ENCODE measurements at places on chromosomes 4 and X.
A peak's percentile ranks its signal among the peaks of the same experiment; 100 is the strongest.

GRCh38 chrX:13855689-13856450 lies 39.0 kb upstream of the GPM6B start:
- no peak for DNase-seq

DNA sequence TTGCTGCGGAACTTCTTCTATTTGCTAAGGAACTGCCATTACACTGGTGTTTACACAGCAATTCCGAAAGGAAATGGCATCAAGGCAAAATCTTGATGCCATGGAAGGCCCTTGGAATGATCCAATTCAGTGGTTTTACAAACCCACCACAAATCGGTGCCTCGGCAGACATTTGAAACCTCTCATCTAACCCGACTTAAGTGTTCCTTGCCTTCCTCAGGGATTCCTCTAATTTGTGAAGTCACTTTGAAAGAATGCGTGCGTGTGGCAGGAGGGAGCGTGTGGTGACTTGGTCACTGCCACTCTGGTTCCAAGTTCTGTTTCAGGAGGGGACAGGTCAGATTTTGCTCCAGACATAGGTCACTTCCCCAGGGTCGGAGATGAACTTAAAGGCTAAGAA lies 4.8 kb downstream of the NOP14 start:
- no peak for DNase-seq

GRCh38 chr4:1570291-1571164 lies 113.6 kb downstream of the FAM53A start:
- no peak for DNase-seq

DNA sequence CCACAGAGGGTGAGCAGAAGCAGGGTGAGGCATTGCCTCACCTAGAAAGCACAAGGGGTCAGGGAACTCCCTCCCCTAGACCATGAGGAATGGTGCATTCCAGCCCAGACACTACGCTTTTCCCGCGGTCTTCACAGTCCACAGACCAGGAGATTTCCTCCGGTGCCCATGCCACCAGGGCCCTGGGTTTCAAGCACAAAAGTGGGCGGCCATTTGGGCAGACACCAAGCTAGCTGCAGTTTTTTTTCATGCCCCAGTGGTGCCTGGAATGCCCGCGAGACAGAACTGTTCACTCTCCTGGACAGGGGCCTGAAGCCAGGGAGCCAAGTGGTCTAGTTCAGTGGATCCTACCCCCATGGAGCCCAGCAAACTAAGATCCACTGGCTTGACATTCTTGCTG lies 12.8 kb downstream of the NAP1L3 start:
- no peak for DNase-seq

GRCh38 chr4:146835096-146835495 lies 110.6 kb downstream of the TTC29 start:
- no peak for DNase-seq

DNA sequence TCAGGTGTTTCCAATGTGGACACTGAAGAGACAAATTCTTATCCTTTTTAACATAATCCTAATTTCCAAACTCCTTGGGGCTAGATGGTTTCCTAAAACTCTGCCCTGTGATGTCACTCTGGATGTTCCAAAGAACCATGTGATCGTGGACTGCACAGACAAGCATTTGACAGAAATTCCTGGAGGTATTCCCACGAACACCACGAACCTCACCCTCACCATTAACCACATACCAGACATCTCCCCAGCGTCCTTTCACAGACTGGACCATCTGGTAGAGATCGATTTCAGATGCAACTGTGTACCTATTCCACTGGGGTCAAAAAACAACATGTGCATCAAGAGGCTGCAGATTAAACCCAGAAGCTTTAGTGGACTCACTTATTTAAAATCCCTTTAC lies 18.6 kb downstream of the TLR7 start:
- no peak for DNase-seq

DNA sequence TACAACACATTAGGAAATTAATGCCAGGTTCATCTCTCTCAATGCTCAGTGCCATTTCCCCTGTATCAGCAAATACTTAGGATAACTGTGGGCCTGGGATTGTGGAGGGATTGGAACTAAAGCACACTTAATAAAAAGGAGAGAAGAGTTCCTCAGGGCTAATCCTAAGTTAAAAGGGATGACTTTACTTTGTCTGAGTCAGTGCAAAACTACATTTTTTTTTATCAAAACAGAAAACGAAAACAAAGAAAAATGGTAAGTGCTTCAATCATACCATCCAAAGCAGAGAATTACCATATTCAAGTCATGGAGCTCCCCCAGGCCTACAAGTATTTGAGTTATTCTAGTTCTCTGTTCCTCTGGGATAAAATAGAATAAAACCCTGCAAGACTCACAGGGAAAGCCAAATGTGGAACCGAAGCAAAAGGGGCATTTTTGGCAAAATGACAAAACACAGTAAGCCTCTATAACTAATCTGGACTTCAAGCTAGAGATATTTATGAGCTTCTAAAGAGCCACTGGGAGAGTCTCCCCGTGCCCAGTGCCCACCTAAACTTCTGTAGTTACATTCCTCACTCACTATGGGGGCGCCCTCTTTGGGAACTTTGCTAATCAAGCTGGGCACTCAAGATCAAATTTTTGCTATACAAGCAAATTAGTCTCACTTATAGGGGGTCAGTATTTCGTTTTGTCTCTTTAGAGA lies 53.4 kb downstream of the PALLD start:
- DNase-seq, result no peak

- no peak for DNase-seq
Measured at GRCh38 chrX:7441586-7441985, 293.6 kb upstream of the PUDP start.

- DNase-seq, result no peak
Measured at GRCh38 chrX:13397878-13398818, 78.3 kb upstream of the ATXN3L start.

DNA sequence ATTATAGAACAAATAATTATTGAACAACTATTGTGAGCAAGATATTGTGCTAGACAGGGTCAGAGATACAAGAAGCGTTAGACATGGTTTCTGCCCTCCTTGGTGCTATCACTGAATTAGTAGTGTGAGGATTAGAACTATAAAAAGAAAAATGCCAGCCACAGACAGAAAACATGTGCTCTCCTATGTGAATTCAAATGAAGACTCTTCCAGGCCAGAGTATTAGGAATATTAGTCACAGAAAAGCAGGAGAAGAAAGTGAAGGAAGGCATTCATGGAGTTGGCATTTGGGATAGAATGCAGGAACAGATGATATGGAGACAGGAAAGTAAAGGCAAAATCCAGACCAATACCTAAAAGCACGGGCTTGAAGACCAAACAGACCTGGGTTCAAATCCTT lies 179.6 kb upstream of the TENM3 start:
- DNase-seq, result no peak

GRCh38 chrX:45710081-45710801 lies 509.6 kb upstream of the DIPK2B start:
- DNase-seq, result peak; percentile 13

- no peak for DNase-seq
Measured at GRCh38 chrX:14670819-14671218, 141.5 kb downstream of the GLRA2 start.

DNA sequence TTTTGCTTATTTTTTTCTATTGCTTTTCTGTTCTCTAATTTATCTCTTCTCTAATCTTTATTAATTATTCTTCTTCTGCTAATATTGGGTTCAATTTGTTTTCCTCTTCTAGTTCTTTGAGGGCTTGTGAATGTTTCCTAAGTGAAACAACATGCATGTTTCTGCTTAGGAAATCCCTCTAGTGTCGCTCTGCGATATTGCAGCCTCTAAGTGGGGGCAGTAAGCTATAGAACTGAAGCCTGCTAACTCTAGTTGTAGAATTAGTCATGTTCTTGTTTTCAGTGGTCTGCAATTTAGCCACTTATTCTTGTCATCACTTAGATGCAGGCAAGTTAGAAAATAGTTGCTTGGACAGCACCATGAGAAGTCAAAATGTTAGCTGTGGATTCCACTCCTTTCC lies 222.6 kb downstream of the SPIN4 start:
- no peak for DNase-seq

DNA sequence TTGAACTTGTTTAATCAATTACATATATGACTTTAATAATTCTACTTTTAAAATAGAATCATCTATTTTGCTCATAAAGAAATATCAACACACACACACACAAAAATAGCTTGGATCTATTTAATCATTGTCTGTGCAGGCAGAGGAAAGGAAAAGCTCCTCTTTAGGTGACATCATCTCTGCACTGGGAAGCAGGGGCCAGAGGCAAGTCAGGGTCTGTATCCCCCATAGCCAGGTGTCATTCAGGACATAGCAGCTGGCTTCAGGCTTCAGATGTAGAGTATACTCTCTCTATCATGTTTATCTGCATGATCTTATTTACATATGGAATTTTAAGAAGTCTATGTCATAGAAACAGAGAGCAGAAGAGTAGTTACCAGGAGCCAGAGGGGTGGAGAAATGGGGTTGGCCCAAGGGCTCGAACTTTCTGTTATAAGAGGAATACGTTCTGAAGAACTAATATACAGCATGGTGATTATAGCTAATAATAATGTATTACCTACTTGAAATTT lies 110.4 kb upstream of the LDB2 start:
- no peak for DNase-seq

- DNase-seq, result no peak
Measured at GRCh38 chrX:136196691-136197155, 49.4 kb downstream of the FHL1 start.

DNA sequence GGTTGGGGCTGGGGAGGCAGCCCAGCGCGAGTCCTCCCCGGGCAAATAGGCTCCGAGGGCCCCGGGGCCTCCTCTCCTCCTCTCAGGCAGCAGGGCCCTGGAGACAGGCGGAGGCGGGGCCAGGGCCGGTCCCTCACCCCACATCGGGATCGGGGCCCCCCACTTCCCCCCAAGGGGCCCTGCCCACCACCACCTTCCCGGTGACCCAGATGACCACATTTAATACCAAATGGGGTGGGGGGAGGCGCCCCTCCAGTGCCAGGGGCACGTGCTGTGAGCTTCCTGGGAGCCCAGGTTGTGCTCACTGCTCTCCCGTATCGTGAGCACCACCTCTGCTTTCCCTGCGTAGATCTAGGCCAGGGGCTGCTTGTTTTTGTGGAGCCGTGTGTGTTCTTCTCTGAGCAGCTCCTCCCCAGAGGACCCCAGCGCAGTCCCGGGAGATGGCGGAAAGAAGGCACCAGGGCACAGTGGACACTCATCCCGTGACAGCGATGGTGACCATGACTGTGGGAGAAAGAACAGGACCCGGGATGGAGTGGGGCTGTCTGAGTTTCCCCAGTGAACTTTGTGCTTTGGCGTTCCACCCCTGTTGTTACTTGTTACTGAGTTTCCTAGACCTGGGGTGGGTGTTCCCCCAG lies 2.1 kb downstream of the PNMA6A start:
- DNase-seq, result no peak

GRCh38 chrX:129077424-129078170 lies 445.7 kb downstream of the SMARCA1 start:
- no peak for DNase-seq

DNA sequence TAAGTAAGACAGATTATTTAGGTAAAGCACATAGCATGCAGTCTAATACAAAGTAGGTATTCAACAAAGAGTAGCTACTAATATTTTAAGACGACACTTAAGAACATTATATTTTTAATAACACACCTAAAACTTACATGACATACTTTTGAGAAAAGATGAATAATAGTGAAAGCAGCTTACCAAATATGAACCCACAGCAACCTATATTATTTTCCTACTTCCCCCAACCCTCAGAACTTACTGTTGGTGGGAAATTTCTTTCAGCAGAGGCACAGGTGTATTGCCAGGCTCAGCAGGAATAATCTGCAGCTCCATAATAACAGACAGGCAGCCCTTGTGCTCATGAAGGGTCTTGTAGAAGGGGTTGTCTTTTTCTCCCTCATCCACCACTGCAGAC lies 498.9 kb downstream of the GLUD2 start:
- DNase-seq, result no peak

GRCh38 chr4:992297-993110 lies 700 bp downstream of the SLC26A1 start:
- DNase-seq, result no peak

DNA sequence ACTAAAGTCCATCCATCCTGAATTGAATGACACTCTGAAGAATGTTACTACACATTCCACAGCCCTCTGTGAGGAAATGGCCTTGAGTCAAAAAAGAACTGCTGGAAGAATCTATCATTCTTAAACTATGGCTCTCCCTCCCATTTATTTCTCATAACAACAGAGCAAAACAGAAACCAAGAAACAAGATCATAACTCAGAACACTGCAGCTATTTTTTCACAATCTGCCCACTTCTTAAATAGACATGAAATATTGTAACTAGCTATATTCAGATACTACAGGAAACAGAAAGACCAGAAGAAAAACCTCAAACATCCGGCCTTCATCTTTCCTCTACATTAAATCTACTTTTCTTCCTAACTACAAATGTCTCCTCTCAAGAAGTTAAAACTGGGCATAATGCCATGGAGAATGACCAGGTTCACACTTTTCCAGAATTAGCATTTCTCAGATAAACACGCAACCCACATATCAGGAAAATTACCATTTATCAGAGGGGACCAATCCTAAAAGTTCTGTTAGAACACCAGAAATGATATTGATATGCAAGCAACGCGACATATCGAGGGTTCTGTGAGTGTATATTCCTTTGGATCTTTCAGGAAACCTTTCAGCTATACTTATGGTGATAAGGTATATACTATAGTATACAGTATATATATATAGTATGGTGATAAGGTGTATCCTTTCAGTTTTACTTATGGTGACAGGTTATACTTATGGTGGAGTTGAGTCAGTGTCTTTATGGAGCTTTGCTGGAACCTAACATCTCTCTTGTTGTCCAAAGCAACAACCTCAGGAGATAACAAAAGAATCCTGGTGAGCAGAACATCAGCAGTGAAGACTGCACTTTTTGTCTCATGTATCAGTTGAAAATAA lies 60.4 kb upstream of the IRF2 start:
- DNase-seq, result no peak

- DNase-seq, result no peak
Measured at GRCh38 chrX:130974323-130974722, 71.3 kb upstream of the ENOX2 start.

GRCh38 chrX:123833387-123833786 lies 26.5 kb upstream of the XIAP start:
- peak; percentile 7 for DNase-seq

Data from stimulated activated CD4-positive, alpha-beta T cell treated with anti-CD3 and anti-CD28 coated beads, Interleukin-1b, Interleukin-23, amount 100 ng/mL, for 1 hour (primary cell).